Bronchial epithelial cell (primary cell): ENCODE measurements at places on chromosomes 3 and 15. TPM values are rescaled to one million over a fixed set of nuclear protein-coding genes. Genes with fewer than 3 reads are reported as not detected.

C3orf49 gene
- not detected in 2 replicates for total RNA-seq

- no peak for DNase-seq
Measured at GRCh38 chr3:23696842-23697241, 108.9 kb upstream of the UBE2E1 start.

ZNF660 gene
- total RNA-seq = under 0.01 and 0.26 TPM in 2 replicates

- peak; percentile 66 for DNase-seq
Measured at GRCh38 chr3:11568503-11569155, 75.1 kb downstream of the VGLL4 start.

GRCh38 chr3:86951322-86951721, 39.6 kb downstream of the VGLL3 start:
- DNase-seq = peak; percentile 96
